ENCODE measurements at places on chromosomes 12 and 14.

DNA sequence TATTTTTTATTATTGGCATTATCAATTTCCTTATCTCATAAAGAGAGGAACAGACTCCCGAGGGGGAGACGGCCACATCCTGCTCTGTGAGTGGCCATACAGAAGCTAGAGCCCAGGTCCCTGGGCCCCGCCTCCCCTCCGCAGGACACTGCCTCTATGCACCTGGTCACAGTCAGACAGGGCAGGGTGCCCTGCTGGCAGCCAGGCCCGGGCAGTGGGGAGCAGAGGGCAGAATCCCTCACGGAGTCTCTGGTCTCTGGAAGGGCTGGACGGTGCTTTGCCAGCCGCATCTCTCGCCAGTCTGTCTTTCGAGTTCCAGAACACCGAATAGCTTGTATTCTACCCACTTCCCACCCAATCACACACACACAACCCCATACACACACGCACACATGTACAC lies 16.4 kb upstream of the CACNA2D4 start:
- DNase-seq, result no peak

GRCh38 chr12:121456551-121456950 lies 56.6 kb downstream of the RNF34 start:
- DNase-seq, result no peak

- DNase-seq, result no peak
These were observed 82.1 kb upstream of the CCDC196 start for GRCh38 chr14:66404051-66404545.

DNA sequence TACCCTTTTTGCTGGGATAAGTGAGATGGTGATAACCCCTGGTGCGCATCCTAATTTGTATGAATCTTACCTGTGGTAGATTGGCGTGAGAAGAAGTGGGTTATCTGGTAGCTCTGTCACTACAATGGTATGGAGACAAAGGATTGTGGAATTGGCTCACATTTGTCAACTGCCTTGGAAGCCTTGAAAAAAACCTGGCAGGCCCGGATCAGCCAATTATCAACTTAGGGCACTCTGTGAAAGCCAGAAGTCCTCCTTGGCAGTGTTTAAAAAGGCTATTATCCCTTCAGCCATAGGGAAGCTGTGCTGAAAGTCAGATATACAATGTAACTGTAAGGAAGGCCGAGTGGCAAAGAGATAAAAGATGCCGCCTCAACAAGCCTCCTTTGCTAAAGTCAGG lies 56.5 kb downstream of the WASHC3 start:
- DNase-seq, result no peak

DNA sequence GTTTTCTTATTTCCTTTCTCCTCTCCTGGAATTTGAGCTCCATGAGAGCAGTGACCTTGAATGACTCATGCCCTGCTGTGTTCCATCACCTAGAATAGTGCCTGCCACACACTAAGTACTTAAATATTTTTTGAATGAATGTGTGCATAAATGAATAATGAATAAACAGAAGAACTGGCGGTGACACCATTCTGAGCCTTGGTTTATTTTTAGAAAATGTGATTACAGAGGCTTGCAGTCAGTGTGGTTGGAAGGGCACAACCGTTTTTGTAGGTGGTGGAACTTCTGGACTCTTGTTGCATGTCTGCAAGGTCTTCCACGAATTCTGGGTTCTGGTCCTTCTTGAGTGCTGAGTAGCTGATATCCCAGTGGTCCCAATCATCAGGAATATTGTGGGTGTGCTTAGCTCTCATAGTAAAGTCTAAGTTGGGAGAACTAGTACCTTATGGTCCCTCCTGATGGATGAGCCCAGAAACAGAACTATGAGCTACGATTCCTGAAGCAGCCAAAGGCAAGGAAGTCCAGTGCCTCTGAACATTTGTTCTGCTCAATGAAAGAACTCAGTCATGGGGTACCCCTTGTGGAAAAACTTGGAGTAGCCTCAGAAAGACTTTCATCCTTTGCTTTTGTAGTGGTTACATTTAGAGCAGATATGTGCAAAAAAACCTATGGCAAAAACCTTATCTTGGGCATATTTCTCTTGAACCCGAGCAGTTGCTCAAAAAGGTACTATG lies 28.8 kb upstream of the BHLHE41 start:
- DNase-seq, result no peak

- DNase-seq, result no peak
These were observed 598 bp downstream of the UBE2N start for GRCh38 chr12:93441081-93441616.

DNA sequence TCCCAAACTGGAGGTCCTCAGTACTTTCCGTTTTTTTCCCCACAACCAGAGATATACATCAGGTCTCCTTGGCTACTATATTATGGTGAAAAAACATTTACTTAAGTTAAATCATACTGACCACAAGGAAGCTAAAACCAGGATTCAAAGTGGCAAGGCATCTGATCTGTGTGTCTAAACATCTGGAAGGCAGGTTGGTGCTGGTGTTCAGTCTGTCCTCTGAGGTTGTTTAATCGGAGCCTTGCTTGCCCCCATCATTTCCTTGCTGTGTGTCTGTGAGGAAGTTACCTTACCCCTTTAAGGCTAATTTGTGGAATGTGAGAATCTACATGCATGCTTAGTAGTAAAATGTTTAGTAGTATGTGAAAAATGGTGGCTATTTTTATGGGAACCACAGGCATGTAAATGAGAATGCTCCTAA lies 75.6 kb downstream of the GALNT4 start:
- no peak for DNase-seq

DNA sequence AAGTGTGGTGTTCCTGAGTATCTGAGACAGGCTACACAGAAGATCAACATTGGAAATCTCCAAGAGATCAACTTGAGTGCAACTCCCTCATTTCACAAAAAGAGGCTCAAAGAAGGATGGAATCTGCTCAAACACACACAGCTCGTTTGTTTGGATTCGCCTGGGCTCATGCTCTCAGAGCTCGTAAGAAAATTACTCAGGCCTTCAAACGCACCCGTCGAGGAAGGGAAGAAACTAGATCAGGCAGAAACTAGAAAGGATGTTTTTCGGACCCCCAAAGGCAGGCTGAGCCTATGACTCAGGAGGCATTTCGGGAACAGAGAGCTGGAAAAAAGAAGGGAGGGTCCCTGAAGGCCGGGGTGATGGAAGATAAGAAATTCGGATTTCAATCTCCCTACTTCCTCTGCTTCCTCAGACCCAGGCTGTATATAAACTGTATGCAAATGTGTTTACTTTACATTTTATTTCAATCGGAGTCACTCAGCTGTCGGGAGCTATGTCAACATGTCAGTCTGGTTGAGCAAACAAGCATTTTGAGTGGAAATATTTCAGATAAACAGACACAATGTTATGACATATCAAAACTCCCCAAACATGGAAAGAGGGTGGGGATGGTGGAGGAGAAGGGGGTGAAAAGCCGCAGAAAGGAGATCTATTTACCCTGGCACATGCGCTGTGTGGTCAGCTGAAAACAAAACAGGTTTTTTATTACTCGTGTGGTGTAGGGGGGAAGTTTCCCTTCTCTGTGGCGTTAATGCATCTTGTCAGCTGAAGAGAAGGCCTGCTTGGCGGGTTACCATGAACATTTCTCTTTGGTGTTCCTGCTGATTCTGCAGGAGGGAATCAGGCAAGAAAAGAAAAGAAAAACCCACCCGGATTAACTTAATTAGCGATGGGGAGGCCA lies 129.1 kb upstream of the TBX3 start:
- no peak for DNase-seq

DNA sequence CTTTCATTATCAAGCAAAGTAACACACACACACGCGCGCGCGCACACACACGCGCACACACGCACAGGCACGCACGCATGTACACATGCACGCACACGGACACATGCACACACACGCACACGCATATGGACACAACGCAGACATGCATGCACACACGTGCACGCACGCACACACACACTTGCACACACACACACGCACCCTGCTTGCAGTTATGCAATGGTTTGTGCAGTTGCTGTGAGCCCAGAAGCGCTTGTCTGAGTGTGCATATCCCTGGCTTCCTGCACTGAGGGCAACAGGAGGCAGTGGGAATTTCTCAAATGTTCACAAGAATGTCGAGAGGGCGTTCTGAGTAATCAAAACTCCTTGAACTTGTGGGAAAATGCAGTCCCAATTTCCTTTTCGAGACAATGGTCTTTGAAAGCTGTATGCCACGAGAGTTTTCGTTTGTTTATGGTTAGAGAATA lies 41.6 kb downstream of the NFKBIA start:
- no peak for DNase-seq

GRCh38 chr12:3673981-3674708 lies 78.8 kb downstream of the CRACR2A start:
- no peak for DNase-seq

DNA sequence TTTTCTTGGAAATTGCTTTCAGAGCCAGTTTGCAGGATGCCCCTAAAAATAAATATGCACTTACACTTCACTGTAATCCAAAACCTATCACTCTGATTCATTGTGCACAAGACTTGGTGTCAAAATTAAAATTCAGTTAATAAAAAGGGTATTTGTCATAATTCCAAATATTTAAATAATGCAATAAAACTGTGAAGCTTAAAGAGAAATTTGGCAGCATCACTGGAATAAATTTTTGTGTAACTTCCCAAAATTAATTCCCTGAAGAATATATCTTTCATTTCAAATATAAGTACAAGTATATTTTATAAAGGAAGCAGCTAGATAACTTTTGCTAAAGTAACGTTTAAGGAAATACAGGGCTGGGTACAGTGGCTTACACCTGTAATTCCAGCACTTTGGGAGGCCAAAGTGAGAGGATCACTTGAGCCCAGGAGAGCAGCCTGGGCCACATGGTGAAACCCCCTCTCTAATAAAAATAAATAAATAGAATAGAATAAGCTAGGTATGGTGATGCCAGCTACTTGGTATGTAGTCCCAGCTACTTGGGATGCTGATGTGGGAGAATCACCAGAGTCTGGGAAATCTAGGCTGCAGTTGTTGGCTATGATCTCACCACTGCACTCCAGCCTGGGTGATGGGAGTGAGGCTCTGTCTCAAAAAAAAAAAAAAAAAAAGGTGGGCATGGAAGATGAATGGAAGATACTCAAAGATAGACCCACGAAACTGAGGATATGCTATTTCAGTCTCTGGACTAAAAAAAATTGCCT lies 233.8 kb downstream of the FBXL14 start:
- no peak for DNase-seq

GRCh38 chr12:88723219-88723618 lies 142.9 kb upstream of the KITLG start:
- no peak for DNase-seq

- no peak for DNase-seq
These were observed 14.0 kb upstream of the CD9 start for GRCh38 chr12:6185961-6186827.

GRCh38 chr12:111275308-111275707 lies 93.6 kb downstream of the PHETA1 start:
- DNase-seq, result peak; percentile 27

DNA sequence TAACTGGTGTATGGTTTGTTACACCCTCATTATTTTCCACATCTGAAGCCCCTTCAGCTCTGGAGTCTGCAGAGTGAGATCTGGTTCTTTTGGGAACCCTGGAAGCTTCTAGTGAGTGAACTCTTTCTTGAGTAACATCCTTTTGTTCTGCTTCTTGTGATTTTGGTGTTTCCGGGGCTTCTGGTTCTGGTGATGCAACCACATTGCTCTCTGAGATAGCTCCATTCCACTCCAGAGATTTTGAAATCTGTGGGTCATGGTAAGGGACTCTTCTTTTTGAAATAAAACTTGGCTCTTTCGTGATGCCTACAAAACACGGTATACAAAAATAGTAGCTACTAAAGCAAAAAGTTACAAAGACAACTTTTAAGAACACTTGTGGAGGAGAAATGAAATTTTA lies 5.4 kb downstream of the MDM1 start:
- no peak for DNase-seq

DNA sequence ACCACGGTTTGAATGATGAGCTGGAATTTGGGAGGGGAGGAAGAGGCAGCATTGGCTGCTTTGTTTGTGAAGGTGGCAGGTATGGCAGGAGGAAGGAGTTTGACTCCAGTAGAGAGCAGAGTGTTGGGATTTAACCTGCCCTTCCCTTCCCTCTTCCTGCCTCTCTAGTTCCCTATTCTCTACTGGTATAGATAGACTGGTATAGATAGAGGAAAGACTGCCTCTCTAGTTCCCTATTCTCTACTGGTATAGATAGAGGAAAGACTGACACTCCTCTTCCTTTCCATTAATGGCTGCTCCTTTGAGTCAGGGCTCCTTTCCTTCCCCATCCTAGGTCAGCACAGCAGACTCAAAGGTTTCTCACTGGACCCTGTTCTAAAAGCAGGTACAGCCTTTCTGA lies 8.4 kb upstream of the SYCP3 start:
- DNase-seq, result no peak

DNA sequence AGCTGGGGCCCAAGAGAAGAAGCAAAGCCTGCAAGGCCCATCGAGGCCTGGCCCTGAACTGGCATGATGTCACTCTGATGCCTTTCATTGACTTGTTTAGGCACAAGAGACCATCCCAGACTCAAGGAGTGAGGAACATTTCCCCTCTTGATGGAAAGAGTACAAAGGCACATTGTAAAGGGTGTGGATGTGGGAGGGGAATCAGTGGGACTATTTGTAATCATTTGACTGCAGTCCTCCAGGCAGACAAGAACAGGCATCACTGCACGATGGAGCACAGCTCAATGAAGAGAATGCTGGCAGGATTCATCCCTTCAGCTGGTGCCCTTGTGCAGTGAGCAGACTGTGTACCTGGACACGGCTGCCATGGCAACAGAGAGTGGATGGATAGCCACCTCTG lies 87.9 kb downstream of the LGMN start:
- no peak for DNase-seq

DNA sequence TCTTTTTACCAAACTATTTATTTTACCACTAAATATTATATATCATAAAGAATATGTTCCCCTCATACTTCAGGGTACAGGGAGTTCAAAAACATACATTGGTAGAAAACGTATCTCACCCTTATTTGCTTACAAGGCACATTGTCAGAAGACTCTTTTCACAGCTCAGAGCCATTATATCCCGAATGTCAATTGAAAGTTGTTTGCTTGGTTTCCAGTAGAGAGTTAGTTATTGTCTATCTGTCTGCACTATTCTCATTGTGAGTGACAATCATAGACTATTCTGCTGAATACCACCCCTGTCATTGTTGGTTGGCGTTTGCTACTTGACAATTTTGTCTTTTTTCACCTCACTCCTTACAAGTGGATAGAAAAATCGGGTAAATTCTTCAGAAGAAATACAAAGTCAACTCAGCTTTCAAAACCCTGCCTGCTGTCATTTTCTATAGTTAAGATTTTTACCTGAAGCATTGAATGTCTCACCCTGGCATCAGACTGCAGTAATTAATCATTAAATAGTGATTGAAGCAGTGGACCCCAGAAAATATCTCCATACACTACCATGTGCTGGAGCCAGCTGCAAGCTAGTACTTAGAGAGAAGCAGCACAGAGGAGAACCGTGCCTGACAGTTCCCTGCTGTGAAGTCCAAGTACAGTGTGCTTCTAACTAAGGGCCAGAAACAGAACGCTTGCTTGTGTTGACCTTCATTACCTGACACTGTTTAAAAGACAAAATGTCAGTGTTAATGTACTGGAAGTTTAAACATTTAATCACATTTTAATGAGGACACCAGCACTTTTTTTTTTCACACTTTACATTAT lies 510.6 kb downstream of the RERGL start:
- DNase-seq, result no peak

Data from BE2C (cell line).